Activated CD4-positive, alpha-beta memory T cell treated with anti-CD3 and anti-CD28 coated beads, Interleukin-2, amount 10 ng/mL, durations not matched to agents 7 days and 5 days (primary cell): ENCODE measurements at places on chromosomes 4 and X. TPM values are rescaled to one million over a fixed set of nuclear protein-coding genes. Genes with fewer than 3 reads are reported as not detected.

DNA sequence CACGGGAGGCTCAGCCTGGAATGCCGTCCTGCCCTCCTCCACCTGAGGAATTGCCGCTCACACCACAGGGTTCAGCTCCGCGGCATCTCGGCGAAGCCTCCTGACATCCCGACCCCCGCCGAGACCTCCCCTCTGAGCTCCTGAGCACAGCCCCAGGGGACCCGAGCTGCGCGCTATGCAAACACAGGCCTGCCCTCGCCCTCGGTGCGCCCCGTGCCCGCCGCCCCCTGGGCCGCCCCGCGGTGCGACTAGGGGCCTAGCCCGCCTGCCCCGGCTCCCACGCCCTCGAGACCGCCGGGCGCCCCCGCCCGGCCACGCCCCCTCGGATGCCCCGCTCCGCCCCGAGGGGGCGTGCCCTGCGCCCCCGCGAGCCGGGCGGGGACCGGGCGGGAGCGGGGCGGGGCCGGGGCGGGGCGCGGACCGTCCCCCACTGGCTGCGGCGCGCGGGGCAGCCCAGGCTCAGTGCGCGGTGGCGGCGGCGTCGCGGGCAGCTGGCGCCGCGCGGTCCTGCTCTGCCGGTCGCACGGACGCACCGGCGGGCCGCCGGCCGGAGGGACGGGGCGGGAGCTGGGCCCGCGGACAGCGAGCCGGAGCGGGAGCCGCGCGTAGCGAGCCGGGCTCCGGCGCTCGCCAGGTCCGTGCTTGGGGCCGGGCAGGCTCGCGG, at the start of gene FGFR3:
Gene FGFR3, plus strand, starts transcription at position 462 of the 664 bp plus-strand sequence. CDS start 642 bp downstream, outside the sequence.
- no peaks in the 10 kb centered on the region for H3K36me3 ChIP-seq
- H3K27me3 ChIP-seq, result peaks cover 30% of the 10 kb centered on the region
- H3K4me3 ChIP-seq, result no peak within 1 kb of the TSS
- no peak within 1 kb of the TSS for H3K27ac ChIP-seq
- H3K4me1 ChIP-seq, result no peaks in the 10 kb centered on the region

DNA sequence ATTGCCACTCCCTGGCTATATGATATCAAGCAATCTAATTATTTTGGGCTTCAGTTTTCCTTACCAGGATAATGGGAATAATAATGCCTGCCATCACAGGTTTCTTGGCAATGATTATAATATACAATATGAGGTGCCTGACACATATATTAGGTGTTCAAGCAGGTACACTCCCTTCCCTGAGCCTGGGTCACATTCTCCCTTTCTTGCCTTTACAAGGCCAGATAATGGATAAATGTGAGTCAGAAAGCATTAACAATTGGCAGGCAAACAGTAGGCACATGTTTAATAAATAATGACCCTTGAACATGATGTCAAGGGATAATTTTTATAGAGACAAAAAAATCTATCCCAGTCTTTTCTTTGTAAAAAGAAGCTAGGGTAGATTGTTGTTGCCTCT, 17.2 kb downstream of the NDP start:
- H3K36me3 ChIP-seq, result no peaks in the 10 kb centered on the region
- H3K4me3 ChIP-seq, result no peak overlapping the region
- H3K27ac ChIP-seq, result no peak overlapping the region
- no peak for DNase-seq
- H3K4me1 ChIP-seq, result peaks cover 3% of the 10 kb centered on the region
- H3K27me3 ChIP-seq, result no peaks in the 10 kb centered on the region

The RNF175 gene
- total RNA-seq, result not detected

The CLNK gene
- total RNA-seq, result not detected
